Dermis blood vessel endothelial cell (primary cell): ENCODE measurements at places on chromosomes 3 and 15. TPM values are rescaled to one million over a fixed set of nuclear protein-coding genes. Genes with fewer than 3 reads are reported as not detected.

BCHE gene
- total RNA-seq: 11.6 and 20.4 TPM in 2 replicates

DNA sequence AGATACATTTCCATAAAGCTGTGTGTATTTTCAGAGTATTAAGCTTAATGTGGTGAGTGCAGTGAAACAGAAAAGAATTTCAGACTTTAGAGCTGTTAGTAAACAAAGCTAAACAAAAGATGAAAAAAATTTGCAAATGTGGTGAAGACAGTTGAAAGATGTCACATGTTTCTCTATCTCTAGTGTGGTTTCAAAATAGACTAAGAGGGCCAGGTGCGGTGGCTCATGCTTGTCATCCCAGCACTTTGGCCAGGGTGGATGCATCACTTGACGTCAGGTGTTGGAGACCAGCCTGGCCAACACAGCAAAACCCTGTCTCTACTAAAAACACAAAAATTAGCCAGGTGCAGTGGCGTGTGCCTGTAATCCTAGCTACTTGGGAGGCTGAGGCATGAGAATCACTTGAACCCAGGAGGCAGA, 466.0 kb upstream of the NR2F2 start:
- no peak for DNase-seq

LRRIQ4 gene
- not detected in 2 replicates for total RNA-seq

SERPINI2 gene
- total RNA-seq: not detected in 2 replicates

GRCh38 chr3:55567121-55567520, 80.0 kb upstream of the WNT5A start:
- no peak for DNase-seq

DNA sequence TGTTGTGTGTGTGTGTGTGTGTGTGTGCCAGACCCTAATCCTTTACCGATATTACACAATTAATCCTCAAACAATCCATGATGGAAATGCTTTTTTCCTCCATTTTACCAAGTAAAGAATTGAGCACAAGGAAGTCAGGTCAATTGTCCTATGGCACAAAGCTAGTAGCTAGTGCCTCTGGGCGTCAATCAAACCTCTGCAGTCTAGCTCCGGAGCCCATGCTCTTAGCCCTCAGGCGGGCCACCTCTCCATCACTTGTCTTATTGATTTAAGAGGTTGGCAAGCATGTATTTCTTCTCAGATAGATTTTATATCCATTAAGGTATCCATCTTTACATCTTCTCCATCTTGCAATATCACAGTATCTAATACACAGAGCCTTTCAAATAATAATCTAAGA, 886.6 kb downstream of the TBL1XR1 start:
- DNase-seq: no peak

DNA sequence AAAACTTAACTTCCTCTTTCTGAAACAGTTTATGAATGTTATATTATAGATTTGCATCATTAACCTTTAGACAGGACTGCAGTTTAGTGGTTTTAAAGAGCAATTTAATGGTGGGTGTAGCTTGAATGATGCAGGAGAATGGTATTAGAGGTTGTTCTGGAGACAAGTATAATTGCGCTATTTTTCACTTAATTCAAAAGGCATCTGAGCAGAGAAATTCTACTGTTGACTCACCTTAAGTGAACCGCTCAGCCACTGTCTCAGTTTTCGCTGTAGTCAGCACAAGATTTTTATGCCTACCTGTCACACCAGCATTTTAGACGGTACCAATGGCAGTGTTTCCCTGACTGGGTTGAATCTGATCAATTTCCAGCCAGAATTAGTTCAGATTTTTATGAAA, 348.8 kb upstream of the DCBLD2 start:
- DNase-seq: no peak

DNA sequence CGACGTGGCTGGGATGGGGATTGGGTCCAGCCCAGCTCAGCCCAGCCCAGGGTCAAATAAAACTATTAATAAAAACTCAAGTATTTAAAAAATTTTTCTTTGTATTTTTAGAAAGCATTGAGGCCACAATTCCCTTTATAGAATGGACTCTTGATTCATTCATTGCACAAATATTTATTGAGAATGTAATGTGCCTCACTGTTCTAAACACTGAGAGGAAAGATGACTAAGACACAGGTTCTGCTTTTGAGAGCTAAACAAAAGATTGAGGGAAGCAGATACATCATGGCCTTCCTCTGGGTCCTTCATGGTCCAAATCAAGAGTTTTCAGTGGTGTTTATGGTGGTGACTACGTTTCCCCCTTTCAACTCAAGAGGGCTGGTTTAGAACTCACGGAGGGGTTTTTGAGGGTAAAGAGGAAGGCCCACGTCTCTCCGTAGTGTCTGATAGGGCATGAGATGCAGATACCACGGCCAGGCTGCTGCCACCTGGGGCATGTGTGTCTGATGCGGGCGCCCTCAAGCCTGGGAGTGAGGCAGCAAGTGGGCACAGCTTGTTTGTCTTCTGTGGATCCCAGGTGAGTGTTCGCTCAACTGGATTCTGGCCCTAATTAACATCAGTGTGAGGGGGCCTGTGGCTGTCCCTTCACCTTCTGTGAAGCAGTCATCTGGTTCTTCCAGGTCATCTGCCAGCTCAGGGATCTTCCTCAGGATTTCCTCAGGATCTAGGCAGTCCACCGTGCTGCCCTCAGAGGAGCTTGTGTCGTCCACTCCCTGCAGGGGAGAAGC, 73.5 kb upstream of the SCN5A start:
- DNase-seq: peak; percentile 74
